Fibroblast of skin of back (primary cell): ENCODE measurements at places on chromosomes 16 and 17.

DNA sequence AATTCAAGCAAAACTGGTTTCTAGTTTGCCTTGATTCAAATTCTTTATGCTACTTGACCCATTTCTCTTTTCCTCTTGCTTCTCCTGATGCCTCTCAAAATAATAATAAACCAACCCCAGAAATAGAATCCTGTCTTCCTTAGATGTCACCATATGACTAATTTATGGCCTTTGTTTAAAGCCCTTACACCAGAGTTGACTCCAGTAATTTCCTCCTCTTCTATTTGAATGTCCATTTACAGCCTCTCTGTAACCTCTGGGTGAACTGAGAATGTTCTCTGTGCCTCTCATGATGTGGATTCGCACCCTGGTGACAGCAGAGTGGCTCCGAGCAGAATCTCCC is 31.5 kb downstream of the ZFHX3 start:
- DNase-seq, result peak; percentile 45

GRCh38 chr17:2712300-2713043 is 908 bp upstream of the CLUH start:
- DNase-seq, result no peak

DNA sequence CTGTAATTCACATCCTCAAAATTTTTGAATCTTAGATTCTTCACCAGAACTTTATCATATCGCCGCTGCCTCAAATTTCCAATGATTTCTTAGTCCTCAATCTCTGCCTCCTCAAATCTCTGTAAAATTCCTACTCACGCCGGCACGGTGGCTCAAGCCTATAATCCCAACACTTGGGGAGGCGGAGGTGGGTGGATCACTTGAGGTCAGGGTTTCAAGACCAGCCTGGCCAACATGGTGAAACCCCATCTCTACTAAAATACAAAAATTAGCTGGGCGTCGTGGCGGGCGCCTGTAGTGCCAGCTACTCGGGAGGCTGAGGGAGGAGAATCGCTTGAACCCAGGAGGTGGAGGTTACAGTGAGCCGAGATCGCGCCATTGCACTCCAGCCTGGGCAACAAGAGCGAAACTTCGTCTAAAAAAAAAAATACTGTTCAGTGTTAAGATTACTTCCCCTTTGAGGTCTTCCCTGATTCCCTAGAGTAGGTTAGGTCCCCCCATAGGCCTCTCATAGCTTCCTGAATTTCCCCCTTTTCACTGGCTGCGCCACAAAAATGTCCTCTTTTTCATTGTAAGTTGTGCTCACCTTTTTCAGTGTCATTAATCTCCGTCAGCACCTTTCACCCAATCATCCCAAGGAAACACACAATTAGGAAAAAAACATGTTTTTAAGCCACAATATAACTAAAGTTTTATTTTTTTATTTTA is 919 bp upstream of the CBX1 start:
- no peak for DNase-seq

DNA sequence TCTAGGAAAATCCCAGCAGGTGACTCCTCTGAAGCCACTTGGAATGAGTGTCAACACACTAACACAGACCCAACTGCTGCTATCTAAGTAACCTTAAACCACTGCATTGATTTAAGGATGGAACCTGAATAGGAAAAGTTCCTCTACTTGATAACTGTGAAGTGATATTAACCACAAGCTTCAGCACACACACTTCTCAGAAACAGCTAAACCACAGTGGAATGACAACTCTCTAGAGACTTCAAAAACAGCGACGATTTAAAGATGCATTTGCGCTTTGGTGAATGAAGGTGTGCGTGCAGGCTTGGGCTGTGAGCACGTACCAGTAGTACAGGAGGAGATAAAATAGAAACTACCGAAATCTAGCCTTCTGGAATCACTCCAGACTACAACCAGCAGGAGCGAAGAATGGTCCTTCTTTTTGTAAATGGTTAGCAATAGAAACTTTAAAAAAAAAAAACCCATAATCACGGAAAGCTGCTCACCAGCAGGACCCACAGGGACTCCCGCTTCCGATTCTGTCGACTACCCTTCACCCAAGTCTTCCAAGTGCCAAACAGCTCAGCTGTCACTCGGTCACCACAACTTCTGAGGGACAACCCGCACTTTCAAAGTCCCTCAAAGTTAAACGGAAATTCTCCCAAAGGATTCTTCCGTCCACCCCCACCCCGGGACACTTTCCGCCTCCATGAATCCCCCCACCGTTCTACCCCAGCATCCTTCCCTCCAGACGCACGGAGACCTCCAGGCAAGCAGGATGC is 137.7 kb upstream of the CORO6 start:
- DNase-seq, result peak; percentile 40

- DNase-seq, result no peak
Observed at GRCh38 chr17:13182854-13183253, 165.0 kb upstream of the ELAC2 start.

- peak; percentile 26 for DNase-seq
Observed at GRCh38 chr16:84616515-84616914, 1.4 kb downstream of the COTL1 start.

DNA sequence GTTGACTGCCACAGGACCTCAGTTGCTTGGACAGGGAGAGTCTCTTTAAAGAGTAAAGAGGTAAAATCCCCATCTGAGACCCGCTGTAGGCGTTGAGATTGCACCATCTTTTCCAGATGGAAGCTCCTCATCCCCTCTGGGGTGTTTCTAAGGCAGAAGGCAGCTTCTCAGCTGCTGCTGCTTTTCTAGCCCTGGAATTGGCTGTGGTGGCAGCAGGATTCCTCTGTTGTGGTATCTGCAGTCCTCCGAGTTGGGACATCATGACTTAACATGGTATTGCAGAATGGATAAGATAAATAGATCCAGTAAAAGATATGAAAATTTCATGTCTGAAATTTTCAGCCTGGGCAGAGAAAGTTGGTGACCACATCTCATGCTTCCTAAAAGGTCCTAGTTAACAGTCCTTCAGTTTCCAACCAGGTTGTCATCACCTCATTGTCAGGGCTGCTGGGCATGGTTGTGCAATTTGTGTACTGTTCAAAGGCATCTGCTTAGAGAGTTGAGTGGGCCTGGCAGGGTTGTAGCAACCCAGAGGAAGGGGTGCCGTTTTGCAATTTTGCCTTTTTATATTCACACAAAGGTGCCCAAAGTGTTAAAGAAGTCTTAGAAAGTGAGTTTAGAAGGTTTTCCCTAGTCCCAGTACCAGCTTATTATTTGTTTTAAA is 150.4 kb downstream of the SPECC1 start:
- no peak for DNase-seq

- no peak for DNase-seq
Observed at GRCh38 chr17:30571921-30572320, 94.7 kb downstream of the GOSR1 start.

DNA sequence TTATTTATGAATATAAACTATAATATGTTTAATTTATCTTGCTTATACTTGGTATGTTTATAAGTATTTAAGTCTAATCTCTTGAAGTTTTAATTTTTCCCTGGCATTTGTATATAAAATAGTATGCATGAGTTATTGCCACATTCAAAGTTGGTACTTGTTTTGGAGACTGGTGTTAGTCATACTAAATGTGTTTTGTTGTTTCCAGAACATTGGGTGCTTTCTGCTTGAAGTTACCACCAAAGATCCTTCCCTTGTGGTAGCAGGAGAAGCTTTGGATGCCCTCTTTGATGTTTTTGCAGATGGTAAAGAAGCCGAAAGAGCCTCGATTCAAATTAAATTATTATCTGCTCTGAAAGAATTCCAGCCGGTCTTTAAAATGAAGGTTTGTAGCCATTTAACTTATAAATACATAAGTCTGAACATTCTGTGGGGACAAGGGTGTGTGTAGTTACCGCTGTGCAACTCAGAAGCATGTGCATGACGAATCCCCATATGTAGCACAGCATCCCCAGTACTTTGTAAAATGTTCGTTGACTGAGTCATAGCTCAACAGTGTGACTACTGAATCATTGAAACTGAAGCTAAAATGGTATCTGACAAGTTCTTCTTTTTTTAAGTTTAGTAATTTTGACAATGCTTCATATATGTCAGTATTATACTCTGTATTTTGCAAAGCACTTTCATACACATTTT is 36.4 kb downstream of the HEATR3 start:
- DNase-seq, result peak; percentile 87

- DNase-seq, result no peak
Observed at GRCh38 chr16:58510097-58510775, 5.1 kb upstream of the SETD6 start.

GRCh38 chr16:8537691-8538342 is 52.5 kb downstream of the TMEM114 start:
- no peak for DNase-seq

DNA sequence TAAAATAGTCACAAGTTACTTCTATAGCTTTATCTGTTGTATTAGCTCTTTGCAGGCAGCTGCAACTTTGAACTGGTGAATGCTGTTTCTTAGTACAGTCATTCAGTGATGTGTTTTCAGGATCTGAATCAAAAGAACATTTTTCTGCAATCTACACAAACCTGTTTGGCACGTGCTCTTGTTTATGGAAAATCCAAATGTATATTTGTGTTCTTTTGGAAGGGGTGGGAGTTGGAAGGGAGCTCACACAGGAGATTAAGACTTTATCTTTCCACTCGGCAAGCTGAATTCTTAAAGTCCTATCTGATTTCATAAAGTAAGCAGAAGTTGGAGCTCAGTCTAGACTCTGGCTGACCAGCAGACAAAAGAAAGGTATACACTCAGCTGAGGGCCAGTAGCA is 300.2 kb downstream of the MAP2K6 start:
- DNase-seq, result no peak

GRCh38 chr17:28049071-28049470 is 6.6 kb downstream of the NLK start:
- DNase-seq, result no peak

GRCh38 chr16:55302635-55303034 is 21.4 kb upstream of the IRX6 start:
- DNase-seq, result no peak

GRCh38 chr17:31585280-31585630 is 193.8 kb downstream of the RAB11FIP4 start:
- no peak for DNase-seq

- DNase-seq, result peak; percentile 62
Observed at GRCh38 chr17:45018848-45019711, 32.4 kb downstream of the DCAKD start.
